Activated gamma-delta T cell treated with Interleukin-2 at 50 U/mL for 16 hours (primary cell): ENCODE measurements at places on chromosomes 6 and 20.

- DNase-seq, result no peak
These were observed 7.5 kb upstream of the BFSP1 start for GRCh38 chr20:17538517-17539170.

DNA sequence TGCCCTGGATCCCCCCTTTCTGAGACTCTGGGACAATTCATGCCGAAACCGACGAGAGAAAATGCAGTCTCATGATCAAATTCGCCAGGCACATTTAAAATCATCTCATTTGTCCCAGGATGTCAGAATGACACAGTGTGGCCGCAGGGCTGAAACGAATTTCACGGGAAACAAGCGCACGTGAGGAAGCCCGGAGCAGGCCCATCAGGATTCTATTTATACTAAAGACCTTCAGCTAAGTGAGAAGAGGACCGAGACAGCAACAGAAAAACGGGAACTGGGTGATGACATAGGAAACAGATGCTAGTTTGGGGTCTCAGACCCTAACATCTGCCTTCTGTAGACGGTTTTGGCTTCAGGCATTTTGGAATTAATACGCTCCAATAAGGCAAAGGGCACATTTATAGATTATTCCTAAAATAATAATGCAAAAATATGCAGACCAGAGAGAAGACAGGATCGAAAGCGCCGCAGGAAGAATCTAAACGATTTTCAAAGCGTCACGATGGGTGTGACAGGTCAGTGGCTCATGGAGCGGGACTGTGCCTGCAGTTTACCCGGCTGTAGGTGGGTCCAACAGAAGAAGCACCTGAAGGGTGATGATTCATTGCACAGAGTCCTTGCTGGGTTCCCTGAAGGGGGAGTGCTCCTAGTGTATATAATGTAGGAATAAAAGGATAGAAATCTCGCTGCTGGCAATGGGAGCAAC, 80.8 kb upstream of the MPC1 start:
- no peak for DNase-seq

- no peak for DNase-seq
These were observed 9.9 kb upstream of the ASCC3 start for GRCh38 chr6:100891079-100891478.

DNA sequence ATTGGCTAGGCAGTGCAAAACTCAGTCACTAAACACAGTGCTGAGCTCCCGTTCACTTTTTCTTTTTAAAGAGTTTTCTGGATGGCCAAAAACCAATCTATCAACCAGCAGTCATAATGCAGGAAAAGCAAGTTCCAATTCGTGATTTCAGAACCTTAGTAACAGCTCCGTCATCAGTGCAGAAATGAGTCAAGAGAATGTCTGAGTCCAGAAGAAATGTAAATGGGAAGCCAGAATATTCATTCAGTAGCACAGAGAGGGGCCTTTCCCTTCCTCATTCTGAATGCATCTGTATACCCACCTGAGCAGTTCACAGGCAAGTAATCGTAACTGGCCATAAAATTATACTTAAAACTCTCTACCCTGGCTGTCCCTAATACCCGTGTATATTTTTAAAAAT, 20.4 kb downstream of the HUS1B start:
- no peak for DNase-seq

DNA sequence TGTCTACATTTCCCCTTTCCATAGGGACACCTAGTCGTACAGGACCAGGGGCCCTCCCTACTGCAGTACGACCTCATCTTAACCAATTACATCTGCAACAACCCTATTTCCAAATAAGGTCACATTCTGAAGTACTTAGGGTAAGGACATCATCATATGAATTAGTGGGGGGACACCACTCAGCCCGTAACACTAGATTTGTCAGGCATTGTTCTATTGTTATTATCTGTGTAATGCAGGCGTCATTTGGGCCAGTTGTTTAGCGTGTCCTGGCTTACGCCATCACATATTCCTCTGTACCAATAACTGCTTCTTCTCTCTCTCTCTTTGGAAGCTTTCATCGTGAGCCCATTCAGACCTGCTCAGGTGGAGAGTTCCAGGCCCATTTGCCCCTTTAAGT, 89.3 kb downstream of the CAP2 start:
- no peak for DNase-seq
